ENCODE measurements at places on chromosomes 6 and 20. TPM values are rescaled to one million over a fixed set of nuclear protein-coding genes. Genes with fewer than 3 reads are reported as not detected.

PLG gene
- 0.95 TPM for total RNA-seq

MYLK4 gene
- 0.56 TPM for total RNA-seq

DNA sequence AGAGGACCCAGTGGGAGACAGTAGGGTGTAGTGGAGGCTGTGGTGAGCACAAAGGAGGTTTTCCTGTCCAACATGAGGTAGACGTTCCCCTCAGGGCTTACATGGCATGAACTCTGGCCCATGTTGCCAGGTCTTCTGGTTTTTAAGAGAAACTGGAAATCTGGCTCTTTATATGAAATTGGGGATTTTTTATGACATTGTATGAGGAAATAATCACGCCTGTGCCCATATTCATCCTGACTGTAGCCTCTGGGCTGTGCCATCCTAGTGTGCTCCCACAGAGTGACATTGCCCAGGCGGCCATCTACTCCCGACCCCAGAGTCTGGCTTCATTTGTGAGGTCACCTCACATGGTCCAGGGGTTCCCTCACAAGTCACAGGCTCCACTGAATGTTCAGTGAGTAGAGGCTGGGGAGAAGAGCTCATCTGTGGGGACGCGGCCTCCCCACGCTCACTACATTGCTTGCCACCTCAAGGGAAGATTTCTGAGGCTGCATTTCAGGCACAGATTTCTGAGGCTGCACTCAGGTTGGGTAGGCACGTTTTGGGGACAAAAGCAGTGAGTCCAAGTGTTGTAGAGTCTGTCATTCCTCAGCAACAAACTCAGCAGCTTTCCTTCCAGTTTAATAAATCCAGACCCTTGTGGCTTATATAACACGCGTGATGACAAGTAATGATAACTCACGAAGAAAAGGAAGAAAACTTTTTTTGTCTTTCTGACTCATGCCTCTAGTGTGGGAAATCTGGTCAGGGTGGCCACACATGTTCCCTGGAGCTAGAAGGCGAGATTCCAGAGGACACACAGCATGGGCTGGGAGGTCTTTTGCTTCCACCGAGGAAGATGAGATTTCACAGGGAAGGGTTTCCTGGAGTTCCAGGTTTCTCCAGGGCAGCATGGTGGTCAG, 41.7 kb downstream of the SLC24A3 start:
- DNase-seq: no peak

- DNase-seq: no peak
Observed at GRCh38 chr6:143955971-143956370, 52.1 kb downstream of the PLAGL1 start.

ZNF335 gene
- 20.4 TPM for total RNA-seq

ARMH2 gene
- total RNA-seq: 0.68 TPM

DNA sequence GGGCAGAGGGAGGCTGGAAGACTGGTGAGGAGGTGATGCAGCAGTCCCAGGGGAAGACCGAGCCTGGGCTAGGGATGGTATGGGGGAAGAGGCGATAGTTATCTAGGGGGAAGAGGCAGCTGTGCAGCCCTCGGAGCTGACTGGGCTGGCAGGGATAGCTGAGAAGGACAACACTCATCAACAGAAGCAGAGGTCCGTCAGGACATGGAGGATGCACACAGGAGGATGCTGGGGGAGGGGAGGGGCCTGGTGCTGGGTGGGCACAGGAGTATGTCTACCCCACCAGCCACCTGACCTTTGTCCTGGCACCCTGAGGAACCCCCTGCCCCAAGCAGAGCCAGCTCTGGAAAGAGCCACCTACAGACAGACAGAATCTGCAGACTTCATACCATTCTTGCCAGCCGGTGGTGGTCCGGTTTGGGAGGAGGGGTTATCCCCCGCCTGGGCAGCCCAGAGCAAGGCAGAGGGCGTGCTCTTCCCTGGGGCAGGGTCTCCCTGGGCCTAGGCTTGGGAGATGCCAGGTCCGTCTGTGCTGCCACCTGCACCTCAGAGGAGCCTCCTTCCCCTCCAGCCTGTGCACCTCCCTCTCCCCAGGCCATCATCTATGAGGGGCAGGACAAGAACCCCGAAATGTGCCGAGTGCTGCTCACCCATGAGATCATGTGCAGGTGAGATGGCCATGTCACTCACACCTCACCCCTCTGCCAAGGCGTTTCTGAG, 14.9 kb downstream of the EBF4 start:
- no peak for DNase-seq

Measured in lower lobe of right lung (tissue), 2 donors.